Stimulated activated CD8-positive, alpha-beta memory T cell treated with anti-CD3 and anti-CD28 coated beads, Interleukin-7, amount 100 ng/mL, for 1 hour (primary cell): ENCODE measurements at places on chromosomes 16 and 17.

- no peak for DNase-seq
Observed at GRCh38 chr17:63960006-63960405, 12.7 kb downstream of the SCN4A start.

DNA sequence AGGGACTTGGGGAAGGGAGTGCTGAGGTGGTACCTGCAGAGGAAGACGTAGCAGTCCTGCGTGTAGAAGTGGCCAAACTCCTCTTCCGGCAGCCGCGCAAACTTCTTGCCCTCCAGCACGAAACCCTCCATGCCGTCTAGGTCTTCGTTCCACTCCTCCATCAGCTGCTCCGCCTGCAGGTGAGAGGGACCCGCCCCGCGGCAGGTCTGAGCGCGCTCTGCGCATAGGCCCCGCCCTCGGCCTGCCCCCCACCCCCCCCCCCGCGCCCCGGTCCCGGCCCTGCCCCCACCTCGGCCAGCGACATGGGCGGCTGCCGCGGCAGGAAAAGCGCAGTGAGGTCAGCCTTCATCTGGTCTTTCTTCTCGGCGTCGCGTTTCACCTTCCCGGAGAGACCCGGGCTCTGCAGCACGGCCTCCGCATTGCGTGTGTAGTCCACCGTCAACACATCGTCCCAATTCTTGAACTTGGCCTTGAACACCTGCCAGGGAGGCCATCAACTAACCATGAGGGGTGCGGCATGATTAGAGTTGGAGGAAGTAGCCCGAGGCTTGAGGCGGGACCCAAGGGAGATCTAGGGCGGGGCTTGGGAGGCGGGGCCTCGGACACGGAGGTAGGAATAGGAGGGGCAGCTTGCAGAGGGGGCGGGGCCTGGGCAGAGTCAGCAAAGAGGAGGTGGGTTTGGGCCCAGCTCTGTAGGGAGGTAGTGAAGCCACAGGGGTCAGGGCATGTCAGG, 11.5 kb downstream of the FLII start:
- no peak for DNase-seq

- no peak for DNase-seq
Observed at GRCh38 chr16:3677994-3678393, 23.5 kb downstream of the DNASE1 start.

DNA sequence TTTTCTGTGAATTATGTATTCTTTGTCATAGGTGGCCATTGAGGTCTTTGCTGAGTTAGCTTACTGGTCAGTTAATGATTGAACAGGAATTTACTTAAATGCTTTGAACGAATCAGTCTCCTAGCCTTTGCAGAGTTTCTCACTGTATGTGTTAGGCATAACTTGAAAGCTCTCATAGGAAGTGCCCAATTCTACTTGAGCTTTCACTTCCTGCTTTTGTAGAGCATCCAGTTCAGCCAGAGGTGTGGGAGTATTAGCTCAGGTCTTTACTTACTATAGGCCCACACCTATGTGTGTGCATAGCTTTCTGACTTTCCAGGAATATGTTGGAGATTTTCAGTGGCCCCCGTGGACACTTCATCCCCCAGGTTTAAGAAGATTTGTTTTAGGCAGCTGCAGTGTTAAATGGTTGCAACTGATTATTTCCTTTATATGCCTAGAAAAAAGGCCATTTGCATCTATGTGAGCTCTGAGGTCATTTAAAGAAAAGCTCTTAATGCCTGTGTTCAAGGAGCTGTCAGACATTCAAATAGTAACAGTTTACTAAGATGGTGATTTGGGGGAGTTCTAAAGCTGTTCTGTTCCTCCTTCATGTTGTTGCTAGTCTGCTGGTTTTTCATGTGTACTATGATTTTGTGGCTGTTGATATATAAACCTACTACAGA, 62.3 kb downstream of the PHKB start:
- no peak for DNase-seq

DNA sequence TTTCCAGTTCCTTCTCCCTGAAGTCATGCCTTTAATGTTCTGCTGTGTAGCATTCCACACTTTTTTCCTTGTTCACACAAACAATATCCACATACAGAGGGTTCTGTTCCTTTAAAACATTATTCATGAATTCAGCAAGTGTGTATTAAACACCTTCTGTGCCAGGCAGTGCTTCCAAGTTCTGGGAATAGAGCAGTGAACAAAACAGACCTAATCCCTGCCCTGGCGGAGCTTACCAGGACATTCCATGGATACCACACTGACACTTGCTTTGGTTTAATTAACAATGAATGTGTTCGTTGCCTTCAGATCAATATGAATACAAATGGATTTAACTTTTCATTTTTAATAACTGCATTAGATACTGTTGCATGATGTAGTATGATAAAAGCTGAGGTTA, 57.9 kb upstream of the CLEC19A start:
- DNase-seq: no peak

GRCh38 chr16:51153577-51154031, 2.5 kb upstream of the SALL1 start:
- no peak for DNase-seq

GRCh38 chr17:172401-172800, 9.0 kb downstream of the DOC2B start:
- no peak for DNase-seq

DNA sequence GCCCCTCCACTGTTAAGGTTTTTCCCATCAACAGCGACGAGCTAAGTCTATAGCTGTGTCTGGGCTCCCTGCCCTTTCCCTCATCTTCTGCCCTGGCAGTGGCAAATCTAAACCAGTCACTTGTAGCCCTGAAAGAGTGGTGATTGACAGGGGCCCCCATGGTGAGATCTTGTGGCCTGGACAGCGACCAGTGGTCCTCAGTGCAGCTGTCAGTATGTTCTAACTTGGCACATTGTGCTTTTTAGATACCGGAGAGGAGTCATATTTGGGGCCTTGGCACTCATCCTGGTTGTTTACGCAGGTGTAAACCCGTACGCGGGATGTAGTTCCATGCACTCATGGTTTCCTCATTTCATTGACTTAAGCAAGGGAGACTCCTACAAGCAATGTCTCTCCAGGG, 57.5 kb upstream of the ARHGAP44 start:
- no peak for DNase-seq

GRCh38 chr17:44898768-44899073, 524 bp downstream of the EFTUD2 start:
- no peak for DNase-seq

- no peak for DNase-seq
Observed at GRCh38 chr16:48121276-48121675, 34.5 kb downstream of the ABCC12 start.

- no peak for DNase-seq
Observed at GRCh38 chr17:16975744-16976625, 4.1 kb upstream of the TNFRSF13B start.

GRCh38 chr16:75058806-75059205, 57.8 kb downstream of the LDHD start:
- no peak for DNase-seq

DNA sequence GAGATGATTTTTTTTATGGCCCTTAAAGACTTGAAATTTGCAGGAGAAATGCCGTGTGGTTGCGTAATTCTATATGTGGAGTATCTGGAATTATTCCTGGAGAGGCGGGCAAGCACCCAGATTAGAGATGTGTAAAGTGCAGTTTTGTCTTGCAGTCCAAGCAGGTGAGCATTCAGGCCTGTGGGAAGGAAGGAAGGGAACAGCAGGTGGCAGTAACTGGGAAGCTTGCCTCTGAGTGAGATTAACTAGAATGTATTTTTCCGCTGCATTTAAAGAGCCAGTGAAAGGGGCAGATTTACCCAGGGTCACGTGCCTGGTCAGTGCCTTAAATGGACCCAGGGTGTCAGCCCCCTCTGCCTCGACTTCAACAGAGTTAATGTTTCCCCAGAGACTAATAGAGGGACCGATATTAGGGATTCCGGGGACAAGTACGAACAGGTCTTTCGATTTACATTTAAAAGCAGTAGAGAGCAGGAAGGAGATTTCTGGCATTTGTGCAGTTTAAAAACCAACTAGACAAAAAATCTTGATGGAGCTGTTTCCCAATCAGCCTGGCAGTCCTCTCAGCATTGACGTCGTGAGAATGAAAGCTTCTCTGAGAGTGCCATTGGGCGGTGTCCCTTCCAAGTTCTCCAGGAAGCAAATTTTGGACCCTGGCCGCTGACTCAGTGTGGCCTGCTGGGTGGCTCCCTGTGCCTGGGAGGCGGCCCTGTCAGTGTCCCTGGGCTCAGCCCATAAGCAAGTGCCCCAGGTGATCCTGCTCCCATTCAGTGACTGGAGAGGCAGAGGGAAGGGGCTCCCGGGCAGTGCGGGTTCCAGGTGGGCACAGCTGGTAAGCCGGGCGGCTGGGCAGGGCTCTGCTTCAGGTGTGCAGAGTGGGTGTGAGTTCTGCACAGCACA, 38.2 kb downstream of the KSR1 start:
- no peak for DNase-seq

GRCh38 chr16:89192956-89193575, 7.3 kb downstream of the SLC22A31 start:
- DNase-seq: no peak

- DNase-seq: no peak
Observed at GRCh38 chr16:22859925-22860324, 46.0 kb downstream of the HS3ST2 start.

DNA sequence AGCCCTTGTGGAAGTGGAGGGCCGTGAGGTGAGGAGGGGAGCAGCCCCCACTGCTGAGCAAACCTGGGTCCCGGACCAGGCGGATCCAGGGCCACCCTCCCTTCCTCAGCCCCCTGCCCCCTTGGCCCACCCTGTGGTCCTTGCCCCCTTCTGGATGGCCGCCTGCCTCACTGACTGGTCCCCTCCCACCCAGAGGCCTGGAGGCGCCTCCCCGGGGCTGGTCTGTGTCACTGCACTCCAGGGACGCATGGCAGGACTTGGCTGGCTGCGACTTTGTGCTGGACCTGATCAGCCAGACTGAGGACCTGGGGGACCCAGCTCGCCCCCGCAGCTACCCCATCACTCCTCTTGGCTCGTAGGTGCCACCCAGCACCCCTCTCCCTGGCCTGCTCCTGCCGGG, 19.2 kb upstream of the SMIM5 start:
- DNase-seq: no peak

DNA sequence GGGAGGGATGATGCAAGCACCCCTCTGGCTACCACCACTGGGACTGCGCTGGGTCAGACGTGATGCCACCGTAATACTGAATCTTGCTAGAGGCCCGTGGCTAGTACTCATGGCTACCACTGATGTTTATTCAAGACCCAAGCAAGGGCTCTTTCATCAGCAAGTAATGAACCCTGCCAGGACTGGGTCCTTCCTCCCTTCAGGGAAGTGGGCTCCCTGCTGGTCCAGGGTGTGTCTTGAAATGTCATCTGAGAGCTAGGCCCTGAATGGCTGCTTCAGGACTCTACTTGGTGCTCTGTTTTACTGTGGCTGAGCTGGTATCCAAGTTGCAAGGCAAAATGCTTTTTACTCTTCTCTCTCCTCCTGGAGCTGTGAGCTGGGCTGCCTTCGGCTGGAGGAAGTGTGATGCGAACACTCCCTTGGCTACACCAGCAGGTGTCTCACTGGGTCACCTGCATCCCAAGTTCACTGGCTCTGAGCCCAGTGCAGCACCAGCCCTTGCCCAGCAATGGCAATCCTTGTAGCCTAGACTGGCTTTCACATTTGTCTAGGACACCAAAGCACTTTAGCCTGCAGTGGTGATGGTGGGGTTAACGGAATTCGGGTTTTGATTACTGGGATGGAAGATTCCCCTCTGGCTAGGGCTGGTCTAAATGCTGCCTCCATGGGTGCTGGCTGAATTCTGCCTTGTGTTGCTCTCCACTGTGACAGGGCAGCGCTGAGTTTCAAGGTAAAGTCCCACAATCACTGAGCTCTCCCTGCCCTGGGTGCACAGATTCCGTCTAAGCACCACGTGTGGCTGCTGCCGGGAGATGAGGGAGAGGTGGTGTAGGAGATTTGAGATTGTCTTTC, 98.6 kb downstream of the USP22 start:
- DNase-seq: no peak

DNA sequence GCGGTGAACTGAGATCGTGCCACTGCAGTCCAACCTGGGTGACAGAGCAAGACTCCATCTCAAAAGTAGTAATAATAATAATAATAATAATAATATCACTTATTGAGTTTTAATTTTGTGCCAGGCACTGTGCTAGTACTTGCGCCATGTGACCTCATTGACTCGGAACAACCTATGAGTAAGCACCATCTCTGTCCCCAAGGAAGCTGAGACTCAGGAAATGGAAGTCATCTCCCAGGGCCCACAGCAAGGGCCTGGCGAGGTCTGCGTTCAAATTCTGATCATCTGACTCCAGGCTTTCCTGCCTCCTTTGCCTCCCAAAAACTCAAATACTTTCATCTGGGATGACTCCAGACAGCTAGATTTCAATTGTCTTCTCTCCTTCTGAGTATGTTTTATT, 162.9 kb downstream of the SEC14L1 start:
- DNase-seq: no peak

- no peak for DNase-seq
Observed at GRCh38 chr17:79804856-79805696, 8.2 kb upstream of the CBX8 start.

- DNase-seq: no peak
Observed at GRCh38 chr17:20278805-20279204, 188.5 kb downstream of the LGALS9B start.

DNA sequence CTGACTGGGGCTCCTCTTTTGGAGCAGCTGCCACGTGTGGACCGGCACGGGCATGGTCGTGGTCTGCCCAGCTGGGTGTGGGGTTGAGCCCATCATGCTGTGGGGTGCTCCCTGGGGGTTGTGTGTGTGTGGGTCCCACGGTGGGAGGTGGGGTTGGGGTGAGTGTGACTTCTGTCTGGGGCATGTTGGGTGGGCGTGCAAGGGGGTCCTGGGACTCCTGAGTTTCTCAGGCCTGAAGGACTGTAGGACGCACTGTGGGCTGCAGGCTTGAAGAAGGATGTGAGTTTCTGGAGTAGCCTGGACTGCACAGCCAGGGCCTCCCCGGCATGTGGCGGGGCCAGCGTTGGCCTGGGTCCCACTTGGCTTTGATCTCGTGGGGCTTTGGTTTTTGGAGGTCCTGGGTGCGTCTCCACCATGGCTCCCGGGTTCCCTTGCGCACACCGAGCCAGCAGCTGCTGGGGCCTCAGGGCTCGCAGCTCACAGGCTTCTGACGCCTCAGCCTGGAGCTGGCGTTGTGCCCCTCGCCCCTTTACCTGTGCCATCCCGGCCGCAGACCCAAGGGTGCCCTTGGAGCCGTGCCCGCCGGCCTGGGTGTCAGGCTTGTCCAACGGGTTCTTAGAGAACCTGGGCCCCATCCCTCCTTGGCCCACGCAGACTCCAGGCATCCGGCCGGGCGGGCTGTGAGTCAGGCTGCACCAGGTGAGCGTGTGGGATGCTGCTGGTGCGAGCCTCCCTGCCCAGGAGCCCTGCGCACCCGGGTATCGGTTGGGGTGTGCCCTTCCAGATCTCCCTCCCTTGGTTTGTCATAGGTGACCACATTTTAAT, 34.4 kb upstream of the ZNF750 start:
- no peak for DNase-seq

- DNase-seq: no peak
Observed at GRCh38 chr16:56295059-56295665, 103.9 kb downstream of the GNAO1 start.
